ENCODE measurements at places on chromosomes 4 and X.

- no peak for DNase-seq
Measured at GRCh38 chrX:29826742-29827141, 388.6 kb upstream of the MAGEB2 start.

GRCh38 chr4:89008166-89008565 lies 48.8 kb downstream of the FAM13A start:
- no peak for DNase-seq

DNA sequence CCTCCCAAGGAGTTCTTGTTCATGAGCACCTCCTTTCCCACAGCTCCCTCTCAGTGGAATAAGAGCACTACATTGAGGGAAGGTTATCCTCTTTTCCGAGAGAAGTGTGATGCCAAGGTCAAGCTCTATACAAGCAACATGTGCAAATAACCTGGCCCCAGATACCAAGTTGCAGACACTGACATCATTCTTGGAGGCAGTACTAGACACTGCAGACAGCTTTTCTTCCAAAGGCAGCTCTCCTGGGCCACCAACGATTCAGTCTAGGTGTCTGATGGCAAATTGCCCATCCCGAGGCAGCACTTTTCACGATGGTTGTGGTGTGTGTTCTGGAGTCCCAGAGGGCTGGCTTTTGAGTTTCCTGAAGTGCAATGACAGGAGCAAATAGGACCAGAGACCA lies 384.9 kb downstream of the TLL1 start:
- no peak for DNase-seq

GRCh38 chr4:102141842-102142241 lies 203.4 kb downstream of the SLC39A8 start:
- DNase-seq = no peak

DNA sequence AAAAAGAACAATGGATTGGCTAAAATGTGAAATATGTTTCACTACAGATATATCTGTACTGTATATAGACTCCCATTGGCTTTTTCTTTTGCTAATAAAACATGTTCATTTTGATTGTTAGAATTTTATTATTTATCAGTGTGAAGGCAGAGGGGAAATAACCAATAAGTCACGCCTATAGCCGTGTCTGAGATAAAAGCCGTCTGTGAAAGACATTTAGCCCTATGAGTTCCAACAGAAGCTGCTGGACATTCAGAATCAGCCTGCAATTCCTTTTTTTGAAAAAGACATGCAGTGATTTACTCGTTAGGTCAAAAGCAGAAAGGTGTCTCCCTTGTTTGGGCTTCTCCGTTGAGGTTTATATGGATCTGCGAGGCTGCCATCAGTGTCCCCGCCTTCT lies 24.2 kb upstream of the SLC25A4 start:
- no peak for DNase-seq

Measured in GM18507 (cell line).